ENCODE measurements at places on chromosomes 1 and 21.

GRCh38 chr1:6447818-6448748 is 17.9 kb downstream of the TNFRSF25 start:
- DNase-seq: peak; percentile 98

DNA sequence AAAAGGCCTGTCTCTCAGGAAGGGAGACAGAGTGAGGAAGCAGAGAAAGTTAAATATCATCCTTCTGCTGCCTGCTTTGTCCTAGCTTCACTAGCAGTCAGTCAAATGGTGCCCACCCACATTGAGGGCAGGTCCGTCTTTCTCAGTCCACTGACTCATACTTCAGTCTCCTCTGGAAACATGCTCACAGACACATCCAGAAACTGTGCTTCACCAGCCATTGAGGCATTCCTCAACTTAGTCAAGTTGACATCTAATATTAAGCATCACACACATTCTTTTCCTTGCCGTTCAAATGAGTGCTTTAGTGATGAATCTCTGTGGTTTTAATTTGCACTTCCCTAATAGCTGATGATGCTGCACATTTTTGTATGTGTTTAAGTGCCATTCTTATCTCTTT is 777.8 kb upstream of the PRMT6 start:
- DNase-seq: no peak

DNA sequence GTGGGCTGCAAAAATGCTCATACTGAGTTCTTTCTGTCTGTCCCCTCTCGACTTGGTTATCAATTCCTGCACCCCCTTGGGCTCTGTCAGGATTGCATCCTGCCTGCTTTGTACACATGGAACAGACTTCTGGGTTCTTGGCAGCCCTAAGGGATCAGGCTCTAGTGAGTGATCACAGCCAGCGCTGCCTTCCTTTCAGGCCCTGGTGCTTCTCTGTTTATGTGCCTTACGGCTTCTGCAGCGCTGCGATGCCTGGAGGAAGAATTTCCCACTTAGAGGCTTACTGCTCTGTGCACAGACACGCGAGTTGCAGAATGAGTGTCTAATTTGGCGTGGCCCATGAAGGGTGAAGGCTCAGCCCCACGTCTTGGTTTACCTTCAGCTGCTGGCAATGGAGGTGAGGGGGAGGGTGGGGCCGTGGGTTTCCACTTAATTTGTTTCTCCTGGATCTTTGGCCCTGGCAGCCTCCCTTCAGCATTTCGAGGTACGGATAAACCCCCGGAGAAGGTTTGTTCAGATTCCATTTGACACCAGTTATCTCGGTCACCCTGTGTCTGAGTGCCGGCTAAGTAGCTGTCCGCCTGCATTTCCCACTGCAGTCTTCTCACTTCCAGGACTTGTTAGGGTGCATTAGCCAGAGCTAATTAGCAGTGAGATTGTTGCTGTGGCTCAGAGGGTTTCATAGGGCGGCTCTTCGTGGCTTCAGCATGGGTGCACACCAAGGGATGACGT is 227.3 kb downstream of the DYRK1A start:
- DNase-seq: no peak

DNA sequence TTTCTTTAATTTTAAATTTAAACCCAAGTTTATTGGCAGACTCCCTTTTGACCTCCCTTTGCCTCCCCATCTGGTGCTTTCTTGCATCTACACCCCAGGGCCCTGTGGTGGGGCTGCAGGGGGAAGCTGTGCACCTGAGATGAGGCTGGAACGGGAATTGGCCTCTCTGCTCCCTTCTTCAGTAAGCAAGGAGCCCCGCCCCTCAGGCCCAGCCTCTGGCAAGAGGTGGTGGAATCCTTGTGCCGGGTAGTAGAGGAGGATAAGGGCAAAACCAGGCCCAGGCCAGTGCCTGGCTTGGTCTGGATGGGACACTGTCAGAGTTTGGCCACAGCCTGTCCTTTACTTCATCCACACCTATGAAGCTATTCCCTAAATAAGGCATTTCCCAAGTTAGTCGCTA is 25.1 kb downstream of the ATP8B2 start:
- DNase-seq: peak; percentile 46

- no peak for DNase-seq
These were observed 18.1 kb downstream of the KHDRBS1 start for GRCh38 chr1:32031578-32032274.

DNA sequence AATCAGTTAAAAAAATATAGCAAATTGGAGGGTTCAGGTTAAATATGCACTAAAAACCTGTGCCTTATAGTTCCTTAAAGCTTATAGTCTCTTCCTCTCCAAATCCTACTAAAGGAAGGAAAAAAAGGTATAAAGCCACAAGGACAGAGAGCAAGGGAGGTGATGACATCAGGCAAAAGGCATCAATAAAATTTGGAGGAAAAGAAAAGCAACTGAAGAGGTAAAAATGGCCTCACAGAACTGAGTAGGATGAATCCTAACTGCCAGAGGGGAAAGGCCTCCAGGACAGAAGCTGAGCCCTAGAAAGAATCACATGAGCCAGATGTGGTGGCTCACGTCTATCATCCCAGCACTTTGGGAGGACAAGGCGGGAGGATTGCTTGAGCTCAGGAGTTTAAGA is 8.1 kb downstream of the CCSAP start:
- DNase-seq: no peak

GRCh38 chr1:217482356-217483102 is 148.4 kb downstream of the GPATCH2 start:
- DNase-seq: no peak

DNA sequence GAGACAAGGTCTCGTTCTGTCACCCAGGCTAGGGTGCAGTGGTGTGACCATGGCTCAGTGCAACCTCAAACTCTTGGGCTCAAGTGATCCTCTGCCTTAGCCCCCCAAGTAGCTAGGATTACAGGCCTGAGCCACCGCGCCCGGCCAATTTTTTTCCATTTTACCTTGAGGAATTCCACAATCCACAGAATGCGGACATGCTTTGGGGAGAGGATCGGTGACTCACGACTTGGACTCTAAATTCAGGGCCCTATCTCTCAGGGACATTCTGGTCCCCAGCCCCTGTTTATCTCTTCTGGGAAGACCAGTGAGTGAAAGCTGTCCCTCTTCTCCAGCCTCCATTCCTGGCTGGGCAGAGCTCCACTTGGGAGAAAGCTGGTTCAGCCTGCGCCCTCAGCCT is 5.2 kb downstream of the PADI1 start:
- no peak for DNase-seq

DNA sequence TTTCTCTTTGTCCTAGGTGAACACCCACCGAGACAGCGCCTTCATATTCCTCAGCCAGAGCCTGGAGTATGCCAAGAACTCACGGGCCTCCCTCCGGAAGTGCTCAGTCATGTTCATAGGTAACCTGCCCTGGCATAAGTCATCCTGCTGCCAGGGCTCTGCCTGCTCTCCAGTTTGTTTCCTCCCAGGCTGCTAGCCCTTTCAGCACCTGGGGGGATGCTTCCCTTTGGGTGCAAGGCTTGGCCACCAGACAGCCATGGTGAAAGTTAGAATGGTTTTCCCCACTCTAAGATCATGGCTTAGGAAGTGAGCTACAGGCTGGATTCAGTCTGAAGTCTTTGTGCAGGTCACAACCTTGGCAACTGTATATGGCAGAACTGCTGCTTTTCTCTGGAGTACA is 9.2 kb upstream of the TTC4 start:
- DNase-seq: no peak

DNA sequence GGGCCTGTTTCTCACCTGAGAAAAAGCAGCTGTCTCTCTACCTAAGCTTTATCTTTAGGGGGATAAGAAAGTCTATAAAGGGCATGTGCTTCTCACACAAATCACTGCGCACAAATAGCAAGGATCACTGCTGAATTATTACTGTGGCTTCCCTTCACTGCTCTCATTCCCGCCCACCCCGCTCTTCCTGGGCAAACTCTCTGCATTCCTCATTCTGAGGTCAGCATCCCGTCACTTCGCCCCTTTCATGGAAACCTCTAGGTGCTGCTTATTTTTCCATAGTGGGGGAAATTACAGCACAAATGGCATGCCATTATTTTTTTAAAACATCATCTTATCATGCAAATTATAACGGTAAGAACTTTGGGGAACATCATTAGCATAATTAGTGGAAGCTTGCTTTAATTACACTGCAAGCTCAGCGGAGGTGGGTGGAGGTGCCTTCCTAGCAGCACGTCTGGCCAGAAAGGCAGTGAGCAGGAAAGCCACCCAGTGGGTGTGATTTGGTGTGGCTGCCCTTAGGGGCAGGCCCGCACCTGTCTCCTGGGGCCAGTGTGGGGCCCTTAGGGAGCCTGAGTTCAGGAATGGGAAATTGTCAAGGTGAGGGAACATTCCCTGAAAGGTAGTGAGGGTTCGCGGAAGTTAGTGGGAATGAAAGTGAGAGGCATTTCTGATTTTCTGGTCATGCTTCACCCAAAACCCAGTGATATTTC is 105.9 kb downstream of the LAMC2 start:
- DNase-seq: no peak

DNA sequence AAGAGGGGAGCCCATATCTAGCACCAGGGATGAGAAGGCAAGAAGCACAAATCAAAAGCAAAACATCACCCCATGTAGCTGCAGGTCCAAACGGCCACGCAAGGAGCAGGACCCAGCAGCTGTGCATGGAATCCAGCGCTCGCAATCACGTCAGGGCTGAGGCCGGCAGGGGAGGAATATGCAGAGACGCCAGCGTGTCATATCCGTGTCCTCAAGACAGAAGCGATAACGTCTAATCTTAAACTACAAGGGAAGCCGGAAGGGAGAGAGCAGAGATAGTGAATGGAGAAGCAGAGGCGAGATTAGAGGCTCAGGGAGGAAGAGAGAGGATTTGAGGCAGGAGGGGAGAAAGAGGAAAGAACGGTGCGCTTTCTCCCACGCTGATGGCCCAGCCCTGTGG is 39.1 kb downstream of the FBXO2 start:
- no peak for DNase-seq

- no peak for DNase-seq
These were observed 143.4 kb upstream of the ERRFI1 start for GRCh38 chr1:8169364-8170058.

DNA sequence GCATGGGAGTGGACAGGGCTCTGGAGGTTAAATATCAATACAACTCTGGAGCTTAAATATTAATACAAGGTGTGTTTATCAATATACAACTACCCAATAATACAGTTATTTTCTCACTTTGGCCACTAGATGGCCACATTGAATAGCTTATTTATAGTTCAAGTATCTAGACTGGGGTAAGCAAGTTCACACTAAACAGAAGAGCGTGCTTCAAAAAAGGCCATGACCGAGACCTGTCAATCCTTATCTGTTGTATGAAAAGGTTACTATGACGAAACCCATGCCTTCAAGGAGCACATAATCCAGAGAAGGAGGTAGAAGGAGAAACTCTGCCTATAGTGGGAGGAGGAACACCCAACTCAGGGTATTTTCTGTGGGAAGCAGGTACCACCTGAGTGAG is 29.1 kb downstream of the CHML start:
- DNase-seq: no peak

DNA sequence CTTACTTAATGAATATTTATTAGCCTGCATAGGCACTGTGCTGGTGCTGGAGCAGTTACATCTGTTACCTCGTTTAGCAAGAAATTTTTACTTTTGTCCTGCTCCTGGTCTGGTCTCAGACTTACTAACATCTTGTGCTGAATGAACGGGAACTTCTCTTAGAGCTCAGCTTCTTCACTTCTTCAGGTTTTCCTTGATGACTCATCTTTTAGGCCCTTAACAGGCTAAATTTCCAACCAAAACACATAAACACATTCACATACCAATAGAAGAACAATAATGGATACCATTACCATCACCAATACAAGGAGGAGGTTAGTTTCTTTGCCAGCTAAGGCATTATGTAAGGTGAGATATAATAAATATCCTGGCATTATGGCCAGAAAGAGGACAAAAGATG is 68.9 kb downstream of the IFI44 start:
- no peak for DNase-seq

DNA sequence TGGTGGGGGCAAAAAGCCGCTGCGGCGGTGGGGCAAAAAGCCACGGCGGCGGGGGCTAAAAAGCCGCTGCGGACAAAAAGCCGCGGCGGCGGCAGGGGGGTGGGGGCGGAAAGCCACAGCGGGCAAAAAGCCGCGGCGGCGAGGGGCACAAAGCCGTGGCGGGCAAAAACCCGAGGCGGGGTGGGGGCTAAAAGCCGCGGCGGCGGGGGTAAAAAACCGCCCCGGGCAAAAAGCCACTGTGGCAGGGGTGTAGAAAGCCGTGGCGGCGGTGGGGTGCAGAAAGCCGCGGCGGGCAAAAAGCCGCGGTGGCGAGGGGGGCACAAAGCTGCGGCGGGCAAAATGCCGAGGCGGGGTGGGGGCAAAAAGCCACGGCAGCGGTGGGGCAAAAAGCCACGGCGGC is 3901.8 kb downstream of the SRGAP2C start:
- no peak for DNase-seq

DNA sequence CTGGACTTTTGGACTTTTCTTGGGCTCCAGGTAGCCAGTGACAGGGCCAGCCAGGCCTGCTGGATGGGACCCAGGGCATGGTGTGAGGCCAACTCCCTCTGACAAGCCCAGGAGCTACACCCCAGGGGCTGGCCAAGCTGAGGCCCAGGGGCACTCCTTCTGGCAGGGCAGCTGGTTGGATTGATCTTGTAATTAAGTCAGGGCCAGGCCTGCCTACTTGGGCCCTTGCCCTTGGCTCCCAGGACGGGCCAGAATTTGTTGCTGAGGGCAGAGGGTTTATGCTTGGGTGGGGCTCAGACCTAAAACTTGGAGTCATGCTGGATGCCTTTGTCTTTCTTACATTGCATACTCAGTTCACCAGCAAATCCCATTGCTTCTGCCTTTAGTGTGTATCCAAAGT is 20.7 kb downstream of the KCNA2 start:
- DNase-seq: no peak

DNA sequence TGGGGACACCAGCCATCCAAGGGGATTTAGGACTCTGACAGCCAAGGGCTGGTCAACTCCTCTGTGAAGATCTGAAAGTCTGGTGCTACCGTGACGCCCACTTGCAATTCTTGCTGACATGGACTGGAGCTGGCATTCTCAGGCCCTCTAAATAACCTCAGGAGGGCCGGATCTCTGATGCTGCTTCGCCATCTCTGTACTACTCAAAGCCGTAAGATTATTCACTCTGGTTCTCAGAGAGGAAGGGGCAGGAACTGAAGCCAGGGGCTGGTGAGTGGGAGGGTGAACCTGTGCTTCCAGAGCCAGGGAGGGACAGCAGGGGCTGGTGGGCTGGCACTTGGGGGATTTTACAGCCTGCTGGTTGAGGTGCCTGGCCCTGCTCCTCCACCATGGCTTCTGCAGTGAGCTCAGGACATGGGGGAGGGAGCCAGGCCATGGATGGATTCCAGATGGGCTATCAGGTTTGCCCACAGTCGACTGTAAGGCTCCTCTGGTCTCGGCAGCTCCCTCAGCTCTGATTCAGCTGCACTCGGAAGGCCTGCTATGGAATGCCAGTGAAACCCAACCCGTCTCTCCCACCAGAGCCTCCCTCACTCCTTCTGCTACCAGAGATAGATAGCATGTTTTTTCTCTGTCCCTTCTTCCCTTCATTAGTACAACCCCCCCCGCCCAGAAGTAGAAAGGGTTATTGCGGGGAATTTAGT is 84.5 kb downstream of the PLXNA2 start:
- no peak for DNase-seq

All from WTC11 (cell line).